ENCODE measurements at places on chromosomes 16 and 17.

- DNase-seq = no peak
Measured at GRCh38 chr16:73124097-73124652, 76.2 kb upstream of the ZFHX3 start.

DNA sequence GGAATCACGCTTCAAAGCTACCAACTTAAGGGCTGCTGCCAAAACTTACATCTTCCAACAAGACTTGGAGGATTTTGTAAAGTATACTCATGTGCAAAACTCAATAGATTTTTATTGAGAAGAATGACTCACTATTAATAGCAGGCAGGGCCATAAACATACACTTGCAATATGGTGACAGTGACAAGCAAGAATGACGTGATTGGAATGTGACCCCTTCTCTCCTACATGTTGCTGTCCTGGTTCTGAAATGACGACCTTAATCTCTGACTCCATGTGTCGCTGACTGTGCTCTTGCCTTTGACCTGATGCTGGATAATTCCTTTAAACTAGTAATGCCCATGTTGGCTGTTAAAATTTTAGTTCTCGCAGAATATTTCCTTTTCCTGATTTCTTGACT is 174.5 kb downstream of the PARN start:
- no peak for DNase-seq

DNA sequence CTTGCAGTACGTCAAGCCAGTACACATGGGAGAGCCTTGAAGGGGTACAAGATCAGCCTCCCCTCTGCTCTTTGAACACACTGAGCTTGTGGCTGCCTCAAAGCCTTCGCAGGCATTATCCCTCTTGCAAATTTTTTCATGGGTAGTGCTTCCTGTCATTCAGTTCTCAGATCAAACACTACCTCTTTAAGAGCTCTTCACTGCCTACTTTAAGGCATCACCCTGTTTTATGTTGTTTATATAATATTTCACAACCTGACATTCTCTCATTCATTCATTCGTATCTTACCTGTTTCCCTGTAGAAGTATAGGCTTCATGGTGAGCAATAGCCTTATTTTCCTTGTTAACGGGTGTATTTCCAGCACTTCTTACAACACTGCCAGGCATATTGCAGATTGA is 269.1 kb downstream of the CDH13 start:
- no peak for DNase-seq

DNA sequence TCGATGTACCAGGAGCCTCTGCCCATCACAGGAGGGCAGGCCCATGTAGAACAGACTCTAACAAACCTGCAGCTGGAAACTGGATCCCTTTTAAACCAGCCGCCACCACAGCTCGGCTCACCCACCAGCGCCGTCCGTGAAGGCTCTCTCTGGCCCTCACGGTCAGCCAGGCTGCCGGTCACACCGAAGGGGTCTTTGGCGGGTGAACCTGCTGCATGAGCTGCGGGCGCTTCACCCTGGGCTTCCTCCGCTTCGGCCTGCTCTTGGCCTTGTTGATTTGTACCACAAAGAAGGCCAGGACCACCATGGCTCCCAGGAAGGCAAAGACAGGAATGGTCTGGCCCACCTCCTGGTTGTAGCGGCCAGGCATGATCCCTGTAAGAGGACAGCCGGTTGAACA is 11.7 kb upstream of the SLC38A8 start:
- DNase-seq = no peak

DNA sequence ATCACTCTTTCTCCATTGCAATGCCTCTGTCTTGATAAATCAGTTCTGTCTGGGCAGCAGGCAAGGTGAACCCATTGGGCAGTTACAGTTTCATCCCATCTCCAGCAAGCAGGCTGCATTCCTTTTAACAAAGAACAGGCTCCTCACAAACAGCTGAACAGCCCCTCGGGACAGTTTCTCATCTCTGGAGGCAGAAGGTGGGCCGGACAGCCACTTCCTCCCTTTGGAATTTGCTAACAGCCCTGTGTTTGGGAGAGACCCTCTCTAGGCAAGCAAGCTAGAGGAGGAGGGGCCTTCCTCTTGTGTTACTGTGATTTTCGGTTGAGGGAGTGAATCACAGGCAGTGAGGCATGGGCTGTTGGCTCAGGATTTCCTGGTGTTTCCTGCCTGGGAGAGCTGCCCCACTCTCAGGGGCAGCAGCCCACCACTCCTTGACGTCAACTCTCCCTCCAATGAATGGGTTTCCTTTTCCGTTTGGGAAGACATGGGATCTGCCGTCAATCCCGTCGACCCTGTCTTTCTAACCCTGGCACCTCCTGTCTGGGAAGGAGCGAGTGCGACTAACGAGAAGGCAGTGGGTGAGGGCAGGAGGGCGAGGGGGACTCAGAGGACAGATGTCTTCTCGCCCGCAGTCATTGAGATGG is 3.7 kb upstream of the PGS1 start:
- no peak for DNase-seq

- no peak for DNase-seq
Measured at GRCh38 chr17:2794111-2794803, 2.0 kb upstream of the RAP1GAP2 start.

DNA sequence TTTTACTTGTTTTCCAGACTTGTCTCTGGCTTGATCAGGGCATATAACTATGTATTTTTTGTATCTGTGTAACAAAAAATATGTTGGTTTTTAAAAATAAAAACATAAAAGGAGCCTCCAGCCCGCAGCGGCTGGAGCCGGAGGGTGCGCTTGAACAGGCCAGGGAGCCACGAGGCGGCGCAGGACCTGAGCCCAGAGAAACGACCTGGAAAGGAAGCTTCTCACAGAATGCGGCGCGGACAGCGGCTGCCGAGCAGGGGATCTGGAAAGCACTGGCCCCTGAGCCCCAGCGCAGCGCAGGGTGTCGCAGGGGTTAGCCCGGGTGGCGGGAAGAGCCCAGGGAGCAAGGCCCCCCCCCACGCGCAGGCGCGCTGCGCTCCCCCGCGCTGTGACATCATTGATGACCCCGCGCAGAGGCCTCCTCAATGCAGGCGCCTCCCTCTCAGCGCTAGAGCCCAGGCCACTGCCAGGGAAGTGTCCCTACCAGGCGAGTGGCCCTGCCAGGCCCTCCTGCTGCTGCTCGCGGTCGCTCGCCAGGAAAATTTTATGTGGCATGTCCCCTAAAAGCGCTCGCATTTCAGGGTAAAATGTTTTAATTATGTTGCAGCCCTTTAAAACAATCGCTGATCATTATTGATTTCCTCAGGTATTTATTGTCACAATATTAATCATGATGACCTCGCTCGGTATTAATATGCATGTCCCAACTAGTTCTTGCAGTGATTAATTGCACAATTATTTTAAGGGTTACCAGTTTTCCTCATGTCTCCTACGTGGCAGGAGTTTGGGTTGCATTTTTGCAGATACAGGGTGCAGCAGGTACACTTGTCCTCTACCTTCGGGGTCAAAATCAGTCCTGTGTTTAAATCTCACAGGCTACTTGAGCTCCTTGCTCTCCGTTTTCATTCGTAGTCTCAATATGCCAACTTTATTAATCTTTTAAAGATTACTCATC is 134.2 kb downstream of the USP22 start:
- peak; percentile 58 for DNase-seq

DNA sequence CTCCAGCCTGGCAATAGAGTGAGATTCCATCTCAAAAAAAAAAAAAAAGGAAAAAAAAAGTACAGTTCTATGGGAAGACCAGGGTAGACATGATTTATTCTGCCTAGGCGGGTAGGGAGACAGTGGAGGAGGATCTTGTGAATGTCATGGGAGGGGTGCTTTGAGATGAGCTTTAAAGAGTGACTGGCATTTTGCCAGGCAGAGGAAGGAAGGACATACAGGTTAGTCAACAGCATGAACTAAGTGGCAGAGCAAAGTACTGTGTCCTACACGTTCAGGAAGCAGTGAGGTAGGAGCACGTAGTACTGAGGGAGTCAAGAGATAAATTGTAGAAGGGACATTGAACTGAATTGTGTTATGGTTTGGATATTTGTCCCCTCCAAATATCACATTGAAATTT is 451.5 kb downstream of the TOX3 start:
- DNase-seq = no peak

- DNase-seq = no peak
Measured at GRCh38 chr17:51299859-51300258, 39.5 kb downstream of the UTP18 start.

- DNase-seq = no peak
Measured at GRCh38 chr16:89268987-89269735, 51.7 kb downstream of the ZNF778 start.

GRCh38 chr16:90070440-90070839 is 6.7 kb downstream of the PRDM7 start:
- no peak for DNase-seq

- DNase-seq = no peak
Measured at GRCh38 chr17:74185571-74186185, 17.8 kb upstream of the RPL38 start.

GRCh38 chr17:49914664-49915063 is 54.3 kb upstream of the DLX4 start:
- no peak for DNase-seq

- DNase-seq = no peak
Measured at GRCh38 chr17:47200325-47200664, 8.9 kb upstream of the MYL4 start.

GRCh38 chr16:21600031-21600773 is 825 bp downstream of the METTL9 start:
- no peak for DNase-seq

GRCh38 chr16:89476379-89476778 is 14.0 kb downstream of the ANKRD11 start:
- no peak for DNase-seq

GRCh38 chr16:8476824-8477223 is 113.5 kb downstream of the TMEM114 start:
- DNase-seq = no peak

- DNase-seq = no peak
Measured at GRCh38 chr17:32672711-32673110, 185.9 kb downstream of the CDK5R1 start.

DNA sequence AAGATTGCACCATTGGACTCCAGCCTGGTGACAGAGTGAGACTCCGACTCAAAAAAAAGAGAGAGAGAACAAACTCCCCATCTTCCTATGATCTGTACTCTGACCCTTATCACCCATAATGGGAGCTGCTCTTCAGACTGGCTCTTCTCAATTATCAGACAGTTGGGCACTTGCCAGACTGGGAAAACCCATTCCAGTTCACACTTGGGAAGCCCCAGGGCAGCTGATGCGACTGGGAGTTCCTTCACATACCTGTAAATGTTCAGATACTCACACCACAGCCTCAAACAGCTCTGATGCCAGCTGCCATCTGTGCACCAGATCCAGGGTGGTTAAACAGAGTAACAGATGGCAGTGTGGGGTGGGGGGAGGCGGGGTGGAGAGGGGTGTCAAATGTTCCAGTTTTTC is 23.8 kb upstream of the TMEM101 start:
- no peak for DNase-seq

GRCh38 chr16:87701505-87701921 is 64.3 kb downstream of the KLHDC4 start:
- DNase-seq = no peak

- DNase-seq = no peak
Measured at GRCh38 chr17:20184977-20185619, 175.9 kb downstream of the SPECC1 start.

- DNase-seq = no peak
Measured at GRCh38 chr17:5115673-5116651, at the start of gene USP6. TSS of gene USP6 (plus strand) at chr17:5116032. CDS start at chr17:5130368, 14,336 bp downstream.

DNA sequence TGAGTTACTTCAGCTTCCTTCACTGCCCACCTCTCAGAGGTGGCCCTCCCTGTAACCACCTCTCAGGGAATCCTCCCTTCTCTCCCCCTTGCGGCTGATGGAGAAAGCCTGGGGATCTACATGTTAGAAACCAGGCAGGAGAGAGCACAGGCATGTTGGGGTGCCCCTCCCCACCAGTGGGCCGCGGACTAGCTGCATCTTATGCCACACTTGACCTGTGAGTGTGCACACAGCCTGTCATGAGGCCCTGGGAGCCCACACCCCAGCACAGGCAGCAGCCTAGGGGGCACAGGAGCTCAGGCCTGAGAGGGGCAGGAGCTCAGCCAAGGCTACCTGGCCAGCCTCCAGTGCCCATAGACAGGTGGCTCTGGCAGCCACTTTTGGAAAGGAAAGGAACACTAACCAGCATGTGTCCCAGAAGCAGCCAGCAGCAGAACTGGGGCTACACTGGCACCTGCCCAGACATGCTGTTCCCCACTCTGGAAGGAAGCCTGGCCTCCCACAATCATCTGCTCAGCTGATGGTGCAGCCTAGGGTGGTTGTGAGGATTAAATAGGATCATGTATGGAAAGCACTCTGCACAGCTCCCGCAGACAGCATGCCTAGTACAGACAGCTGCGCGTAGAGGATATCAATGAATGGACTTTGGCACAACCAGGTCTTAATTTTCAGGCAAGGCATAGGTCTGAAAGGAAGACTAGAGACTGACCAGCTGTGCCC is 60.5 kb downstream of the TMEM132E start:
- no peak for DNase-seq

DNA sequence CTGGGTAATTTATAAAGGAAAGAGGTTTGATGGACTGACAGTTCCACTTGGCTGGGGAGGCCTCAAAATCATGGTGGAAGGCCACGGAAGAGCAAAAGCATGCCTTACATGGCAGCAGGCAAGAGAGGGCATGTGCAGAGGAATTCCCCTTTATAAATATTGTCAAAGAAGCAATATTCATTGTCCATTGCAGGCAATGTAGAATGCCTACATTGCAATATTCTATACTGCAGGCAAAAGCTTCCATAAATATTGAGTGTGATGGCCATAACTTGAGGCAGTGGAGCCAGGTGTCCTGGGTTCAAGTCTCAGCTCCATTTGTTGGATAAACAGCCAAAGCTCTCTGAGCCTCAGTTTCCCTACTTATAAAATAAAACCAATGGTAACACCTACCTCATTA is 322.3 kb downstream of the SHISA9 start:
- no peak for DNase-seq

DNA sequence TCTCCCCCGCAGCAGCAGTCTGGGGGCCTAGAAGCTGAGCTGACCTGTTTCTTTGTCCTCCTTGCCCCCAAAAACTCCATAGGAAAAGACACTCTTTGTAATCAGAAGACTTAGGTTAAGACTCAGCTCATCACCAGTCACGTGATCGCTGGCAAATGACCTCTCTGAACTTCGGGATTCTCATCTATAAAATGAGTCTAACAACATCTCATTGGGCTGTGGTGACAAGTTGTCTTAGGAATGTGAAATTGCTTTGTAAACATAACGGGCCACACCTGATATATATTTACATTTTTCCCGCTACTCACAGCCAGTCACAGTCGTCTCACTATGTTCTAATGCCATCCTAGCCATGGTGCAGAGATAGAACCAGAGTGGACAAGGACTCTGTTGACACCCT is 86.0 kb upstream of the LHX1 start:
- DNase-seq = no peak

- peak; percentile 33 for DNase-seq
Measured at GRCh38 chr17:43994272-43995149, 9.9 kb upstream of the NAGS start.

- DNase-seq = no peak
Measured at GRCh38 chr17:20721171-20721570, 141.6 kb downstream of the CDRT15L2 start.

GRCh38 chr16:57140931-57141668 is 44.7 kb downstream of the PSME3IP1 start:
- no peak for DNase-seq

- DNase-seq = no peak
Measured at GRCh38 chr17:45313421-45313771, 3.4 kb downstream of the MAP3K14 start.

GRCh38 chr17:57861000-57861789 is 11.4 kb upstream of the MRPS23 start:
- DNase-seq = peak; percentile 13

Data from stimulated activated CD8-positive, alpha-beta memory T cell treated with anti-CD3 and anti-CD28 coated beads, Interleukin-2, amount 100 ng/mL, for 1 hour (primary cell).